ENCODE measurements at places on chromosomes 16 and 17. TPM values are rescaled to one million over a fixed set of nuclear protein-coding genes. Genes with fewer than 3 reads are reported as not detected.

Gene SHISA9
- total RNA-seq, result 0.12 TPM

Gene KRT31
- not detected for total RNA-seq

Gene CHST6
- 38.0 TPM for total RNA-seq

Gene KRT36
- not detected for total RNA-seq

DNA sequence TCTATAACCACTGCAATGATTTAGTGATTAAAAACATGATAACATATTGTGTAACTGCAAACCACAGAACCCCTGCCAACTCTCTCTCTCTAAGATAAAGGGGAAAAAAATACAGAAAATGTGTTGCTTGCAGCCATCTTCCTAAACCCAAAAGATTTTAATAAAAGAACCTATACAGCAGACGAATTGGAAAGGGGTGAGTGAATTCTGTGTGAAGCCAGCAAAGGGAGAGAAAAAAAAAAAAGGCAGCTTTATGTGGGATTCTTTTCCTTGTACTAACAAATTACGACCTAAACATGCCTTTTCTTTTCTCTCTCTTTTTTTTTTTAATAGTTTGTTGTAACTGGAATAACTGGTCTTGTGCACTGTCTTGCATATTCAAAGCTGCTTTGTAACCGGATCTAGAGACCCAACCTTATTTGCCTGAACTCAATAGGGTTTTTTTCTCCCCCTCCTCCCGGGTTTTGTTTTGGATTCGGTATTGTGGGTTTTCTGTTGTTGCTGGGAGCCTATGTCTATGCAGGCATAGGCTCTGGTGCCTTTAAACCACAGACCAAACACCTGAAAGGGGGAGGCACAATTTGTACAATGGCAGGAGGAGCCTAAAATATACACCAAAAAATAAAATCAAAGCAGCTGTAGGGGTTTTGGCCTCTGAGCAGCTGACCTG lies 7.0 kb upstream of the ZFHX3 start:
- H3K4me1 ChIP-seq, result peaks cover 66% of the 10 kb centered on the region
- H3K4me3 ChIP-seq, result no peak overlapping the region
- no peaks in the 10 kb centered on the region for H3K27me3 ChIP-seq

DNA sequence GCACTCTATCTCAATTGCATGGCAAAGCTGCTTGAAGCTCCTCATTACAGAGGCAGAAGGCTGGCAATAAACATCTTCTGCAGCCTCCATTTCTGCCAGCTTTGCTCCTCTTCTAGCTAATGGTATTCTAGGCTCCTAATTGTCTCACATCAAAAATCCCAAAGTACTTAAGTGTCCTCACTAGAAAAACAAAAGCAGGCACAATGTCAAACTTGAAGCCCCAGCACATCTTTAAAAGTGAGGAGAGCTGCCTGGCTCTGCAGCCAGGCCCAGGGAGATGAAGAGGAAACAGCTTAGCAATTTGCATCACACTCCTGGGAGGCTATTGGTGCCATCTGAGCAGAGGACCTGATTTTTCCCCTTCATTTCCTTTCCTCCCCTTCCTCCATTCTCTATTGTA lies 197.1 kb downstream of the KCNJ2 start:
- H3K27me3 ChIP-seq, result peaks cover 12% of the 10 kb centered on the region
- no peaks in the 10 kb centered on the region for H3K36me3 ChIP-seq
- H3K4me1 ChIP-seq, result no peaks in the 10 kb centered on the region
- H3K27ac ChIP-seq, result no peak overlapping the region

GRCh38 chr17:79035686-79036085 lies 11.7 kb downstream of the C1QTNF1 start:
- DNase-seq, result peak; percentile 13
- H3K27ac ChIP-seq, result peak overlapping the region; percentile 87
- H3K36me3 ChIP-seq, result no peaks in the 10 kb centered on the region
- H3K27me3 ChIP-seq, result no peaks in the 10 kb centered on the region
- H3K4me3 ChIP-seq, result no peak overlapping the region

DNA sequence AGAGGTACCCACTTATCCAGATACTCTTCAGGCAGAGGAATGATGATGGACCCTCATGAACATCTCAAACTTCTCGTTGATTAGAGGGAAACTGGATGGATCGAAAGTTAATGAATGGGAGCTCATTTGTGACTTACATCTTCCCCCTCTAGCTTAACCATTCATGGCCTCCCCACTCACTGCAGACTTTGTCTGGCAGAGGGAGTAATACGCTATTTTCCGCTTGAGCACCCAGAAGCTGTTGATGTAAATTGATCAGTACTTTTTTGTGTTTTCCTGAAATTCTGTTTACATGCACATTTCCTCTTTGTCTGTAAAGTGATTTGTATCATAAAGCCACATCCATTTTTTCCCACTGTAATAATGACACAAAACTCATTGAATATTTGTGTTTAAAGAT lies 239.1 kb upstream of the RBFOX1 start:
- H3K27me3 ChIP-seq, result peaks cover 5% of the 10 kb centered on the region
- no peaks in the 10 kb centered on the region for H3K4me1 ChIP-seq
- DNase-seq, result no peak
- no peak overlapping the region for H3K4me3 ChIP-seq

DNA sequence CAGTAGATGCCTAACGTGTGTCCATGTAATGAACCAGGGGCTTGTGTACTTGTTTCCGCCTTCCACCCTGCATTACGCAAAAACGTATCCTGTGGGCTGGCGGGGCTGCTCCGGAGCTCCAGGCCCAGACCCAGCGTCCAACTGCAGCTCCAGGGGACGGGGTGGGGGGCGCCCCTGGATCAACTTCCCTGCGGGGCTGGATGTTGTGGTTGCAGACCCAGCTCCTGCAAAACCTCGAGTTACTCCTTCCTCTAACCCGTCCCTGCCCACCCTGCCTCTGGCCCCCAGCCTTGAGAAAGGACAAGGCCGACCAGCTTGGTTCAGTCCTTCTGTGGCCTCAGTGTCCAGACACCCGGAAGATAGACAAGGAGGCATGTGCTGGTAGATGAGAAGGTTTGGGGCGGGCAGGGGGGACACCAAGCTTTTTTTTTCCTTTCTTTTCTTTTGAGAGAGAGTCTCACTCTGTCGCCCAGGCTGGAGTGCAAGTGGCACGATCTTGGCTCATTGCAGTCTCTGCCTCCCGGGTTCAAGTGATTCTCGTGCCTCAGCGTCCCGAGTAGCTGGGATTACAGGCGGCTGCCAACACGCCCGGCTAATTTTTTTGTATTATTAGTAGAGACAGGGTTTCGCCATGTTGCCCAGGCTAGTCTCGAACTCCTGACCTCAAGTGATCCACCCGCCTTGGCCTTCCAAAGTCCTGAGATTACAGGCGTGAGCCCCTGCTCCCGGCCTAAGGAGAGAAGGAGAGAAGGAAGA lies 731 bp upstream of the EXOC7 start:
- no peak for DNase-seq
- H3K4me1 ChIP-seq, result peaks cover 13% of the 10 kb centered on the region
- H3K27me3 ChIP-seq, result no peaks in the 10 kb centered on the region
- H3K27ac ChIP-seq, result peak overlapping the region; percentile 83
- no peaks in the 10 kb centered on the region for H3K36me3 ChIP-seq
- H3K4me3 ChIP-seq, result peak overlapping the region; percentile 78

DNA sequence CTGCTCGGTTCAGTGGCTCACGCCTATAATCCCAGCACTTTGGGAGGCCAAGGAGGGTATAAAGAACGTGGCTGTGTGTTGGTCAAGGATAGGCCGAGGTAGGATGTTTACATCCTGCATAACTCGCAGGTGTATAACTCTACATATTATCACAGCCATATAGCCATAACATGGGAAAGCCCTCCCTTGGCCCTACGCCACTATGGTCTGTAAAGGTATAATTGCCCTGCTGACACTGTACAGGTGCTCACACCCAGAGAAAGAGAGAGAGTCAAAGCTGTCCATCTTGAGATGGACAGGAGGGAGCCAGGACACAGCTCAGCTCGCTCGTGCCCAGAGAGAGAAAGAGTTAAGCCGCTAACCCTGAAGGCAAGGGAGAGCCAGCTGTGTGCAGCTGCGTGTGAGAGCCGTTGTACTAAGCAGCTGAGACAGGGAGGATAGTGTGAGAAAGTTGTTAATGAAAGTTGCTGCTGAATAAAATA lies 30.4 kb upstream of the DHX8 start:
- peaks cover 8% of the 10 kb centered on the region for H3K4me1 ChIP-seq
- H3K27ac ChIP-seq, result no peak overlapping the region
- no peak overlapping the region for H3K4me3 ChIP-seq
- DNase-seq, result no peak
- no peaks in the 10 kb centered on the region for H3K27me3 ChIP-seq
- H3K36me3 ChIP-seq, result no peaks in the 10 kb centered on the region

DNA sequence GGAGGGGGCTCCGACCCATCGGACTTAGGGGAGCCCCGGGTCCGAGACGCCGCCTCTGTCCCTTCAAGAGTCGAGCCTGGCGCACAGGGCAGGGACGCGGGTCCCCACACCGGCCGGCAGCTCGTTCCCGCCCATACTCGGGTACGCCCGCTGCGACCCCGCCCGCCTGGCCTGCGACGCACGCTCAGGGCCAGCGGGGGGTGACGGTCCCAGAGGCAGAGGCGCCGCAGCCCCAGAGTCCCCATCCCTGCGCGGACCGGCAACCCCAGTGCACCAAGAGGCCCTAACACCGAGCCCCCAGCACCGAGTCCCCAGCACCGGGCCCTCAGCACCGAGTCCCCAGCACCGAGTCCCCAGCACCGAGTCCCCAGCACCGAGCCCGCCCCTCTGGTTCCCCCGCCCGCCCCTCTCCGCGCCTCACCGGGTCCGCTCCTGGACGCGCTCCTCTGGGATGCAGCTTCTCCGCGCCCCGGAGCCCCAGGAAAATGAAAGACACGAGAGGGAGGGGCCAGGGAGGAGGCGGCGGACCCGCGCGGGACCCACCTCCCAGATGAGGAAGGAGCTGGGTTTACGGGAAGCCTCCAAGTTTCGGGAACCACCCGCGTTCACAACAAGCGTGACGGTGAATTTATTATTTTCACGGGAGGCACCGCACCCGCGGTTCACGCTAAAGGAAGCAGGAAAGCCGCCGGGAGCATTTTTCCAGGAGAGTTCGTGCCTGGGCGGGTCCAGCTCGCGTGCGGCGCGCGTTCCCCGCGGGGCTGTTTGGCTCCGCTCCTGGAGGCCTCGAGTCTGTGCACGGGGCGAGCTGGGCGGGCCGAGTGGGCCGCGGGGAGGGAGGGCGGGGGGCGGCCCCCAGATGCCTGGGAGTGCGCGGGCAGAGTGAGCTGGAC lies at the start of gene SECTM1:
TSS of gene SECTM1 (minus strand) at position 488 of the 893 bp plus-strand sequence. CDS start 6,526 bp downstream, outside the sequence.
- DNase-seq, result no peak
- H3K36me3 ChIP-seq, result no peaks in the 10 kb centered on the region
- H3K27ac ChIP-seq, result peak within 1 kb of the TSS; percentile 59
- peaks cover 12% of the 10 kb centered on the region for H3K4me1 ChIP-seq
- H3K4me3 ChIP-seq, result peak within 1 kb of the TSS; percentile 34

- H3K36me3 ChIP-seq, result no peaks in the 10 kb centered on the region
- no peaks in the 10 kb centered on the region for H3K27me3 ChIP-seq
- H3K4me3 ChIP-seq, result no peak overlapping the region
- H3K27ac ChIP-seq, result no peak overlapping the region
- no peak for DNase-seq
These were observed 2.4 kb downstream of the ABAT start for GRCh38 chr16:8676737-8677375.

DNA sequence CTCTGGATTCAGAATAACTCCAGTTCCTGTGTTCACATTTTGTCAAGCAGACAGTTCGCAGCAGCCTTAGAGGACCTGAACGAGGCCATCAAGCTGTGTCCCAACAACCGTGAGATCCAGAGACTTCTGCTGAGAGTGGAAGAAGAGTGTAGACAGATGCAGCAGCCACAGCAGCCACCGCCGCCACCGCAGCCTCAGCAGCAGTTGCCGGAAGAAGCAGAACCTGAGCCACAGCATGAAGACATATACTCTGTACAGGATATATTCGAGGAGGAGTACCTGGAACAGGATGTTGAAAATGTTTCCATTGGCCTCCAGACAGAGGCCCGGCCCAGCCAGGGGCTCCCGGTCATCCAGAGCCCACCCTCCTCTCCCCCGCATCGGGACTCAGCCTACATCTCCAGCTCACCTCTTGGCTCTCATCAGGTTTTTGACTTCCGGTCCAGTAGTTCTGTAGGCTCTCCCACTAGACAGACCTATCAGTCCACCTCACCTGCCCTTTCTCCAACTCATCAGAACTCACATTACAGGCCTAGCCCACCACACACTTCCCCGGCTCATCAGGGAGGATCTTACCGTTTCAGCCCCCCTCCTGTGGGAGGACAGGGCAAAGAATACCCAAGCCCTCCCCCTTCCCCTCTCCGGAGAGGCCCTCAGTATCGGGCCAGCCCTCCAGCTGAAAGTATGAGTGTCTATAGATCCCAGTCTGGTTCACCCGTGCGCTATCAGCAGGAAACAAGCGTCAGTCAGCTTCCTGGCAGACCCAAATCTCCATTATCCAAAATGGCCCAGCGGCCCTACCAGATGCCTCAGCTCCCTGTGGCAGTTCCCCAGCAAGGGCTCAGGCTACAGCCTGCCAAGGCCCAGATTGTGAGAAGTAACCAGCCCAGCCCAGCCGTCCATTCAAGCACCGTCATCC lies 25.9 kb downstream of the CYB561 start:
- H3K27me3 ChIP-seq, result no peaks in the 10 kb centered on the region
- H3K36me3 ChIP-seq, result no peaks in the 10 kb centered on the region
- no peak for DNase-seq
- H3K4me3 ChIP-seq, result no peak overlapping the region

- H3K27me3 ChIP-seq, result no peaks in the 10 kb centered on the region
- no peak overlapping the region for H3K27ac ChIP-seq
- H3K4me1 ChIP-seq, result peaks cover 23% of the 10 kb centered on the region
- H3K36me3 ChIP-seq, result no peaks in the 10 kb centered on the region
- DNase-seq, result no peak
These were observed 15.9 kb upstream of the ARHGAP17 start for GRCh38 chr16:25031132-25031440.

DNA sequence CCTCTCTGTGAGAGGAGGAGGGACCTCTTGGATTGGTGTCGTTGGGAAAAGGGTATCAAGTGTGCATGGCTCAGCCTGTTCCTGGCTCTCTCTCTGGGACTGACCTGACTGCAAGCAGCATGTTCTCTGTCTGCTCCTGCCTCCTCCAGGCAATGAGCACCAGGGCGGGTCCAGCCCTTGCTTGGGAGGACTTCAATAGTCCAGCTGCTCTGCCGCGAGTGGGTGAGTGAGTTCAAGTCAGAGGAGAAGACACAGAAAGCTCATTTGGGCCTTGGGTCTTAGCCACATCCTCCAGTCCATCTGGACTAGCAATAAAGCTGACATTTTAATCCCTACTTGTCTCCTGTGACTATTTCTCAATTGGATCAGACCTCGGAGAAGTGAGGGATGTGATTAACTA lies 25.2 kb upstream of the TNS4 start:
- no peak overlapping the region for H3K4me3 ChIP-seq
- H3K4me1 ChIP-seq, result no peaks in the 10 kb centered on the region
- DNase-seq, result no peak
- H3K27me3 ChIP-seq, result no peaks in the 10 kb centered on the region
- H3K27ac ChIP-seq, result no peak overlapping the region

DNA sequence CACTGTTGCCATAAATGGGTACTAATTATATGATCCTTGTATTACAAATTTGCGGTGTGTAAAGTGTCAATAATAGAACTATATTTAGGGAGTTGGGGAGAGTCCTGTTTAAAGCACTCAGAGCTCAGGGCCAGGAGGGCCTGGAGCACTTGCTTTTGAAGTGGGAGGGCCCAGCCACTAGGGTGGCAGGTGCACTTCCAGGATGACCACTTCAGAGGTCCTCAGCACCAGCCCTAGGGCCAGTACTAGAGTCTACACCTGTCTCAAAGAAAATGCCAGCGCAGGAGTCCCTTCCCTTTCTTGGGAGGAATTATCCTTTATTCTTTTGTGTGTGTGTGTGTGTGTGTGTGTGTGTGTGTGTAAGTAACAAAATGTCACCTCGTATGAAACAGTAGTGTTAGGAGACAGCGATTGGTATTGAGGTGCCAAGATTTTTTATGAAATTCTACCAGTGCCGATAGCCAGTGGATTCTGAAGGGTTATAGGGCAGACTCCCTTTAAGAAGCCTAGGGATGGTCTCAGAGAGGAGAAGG lies 31.9 kb downstream of the MYO18A start:
- peak overlapping the region; percentile 29 for H3K4me3 ChIP-seq
- peaks cover 60% of the 10 kb centered on the region for H3K4me1 ChIP-seq

Measured in adrenal gland (tissue), 19 donors.